ENCODE measurements at places on chromosomes 1 and 21. TPM values are rescaled to one million over a fixed set of nuclear protein-coding genes. Genes with fewer than 3 reads are reported as not detected.
A peak's percentile ranks its signal among the peaks of the same experiment; 100 is the strongest.

The SPRR2A gene
- not detected for total RNA-seq

The FCER1G gene
- not detected for total RNA-seq

The PGBD5 gene
- 26.9 TPM for total RNA-seq

The TSPEAR gene
- total RNA-seq, result not detected

The NPHS2 gene
- not detected for total RNA-seq

The GPR161 gene
- 8.4 TPM for total RNA-seq

The AGT gene
- 31.7 TPM for total RNA-seq

The TRAPPC3 gene
- total RNA-seq, result 93.9 TPM

DNA sequence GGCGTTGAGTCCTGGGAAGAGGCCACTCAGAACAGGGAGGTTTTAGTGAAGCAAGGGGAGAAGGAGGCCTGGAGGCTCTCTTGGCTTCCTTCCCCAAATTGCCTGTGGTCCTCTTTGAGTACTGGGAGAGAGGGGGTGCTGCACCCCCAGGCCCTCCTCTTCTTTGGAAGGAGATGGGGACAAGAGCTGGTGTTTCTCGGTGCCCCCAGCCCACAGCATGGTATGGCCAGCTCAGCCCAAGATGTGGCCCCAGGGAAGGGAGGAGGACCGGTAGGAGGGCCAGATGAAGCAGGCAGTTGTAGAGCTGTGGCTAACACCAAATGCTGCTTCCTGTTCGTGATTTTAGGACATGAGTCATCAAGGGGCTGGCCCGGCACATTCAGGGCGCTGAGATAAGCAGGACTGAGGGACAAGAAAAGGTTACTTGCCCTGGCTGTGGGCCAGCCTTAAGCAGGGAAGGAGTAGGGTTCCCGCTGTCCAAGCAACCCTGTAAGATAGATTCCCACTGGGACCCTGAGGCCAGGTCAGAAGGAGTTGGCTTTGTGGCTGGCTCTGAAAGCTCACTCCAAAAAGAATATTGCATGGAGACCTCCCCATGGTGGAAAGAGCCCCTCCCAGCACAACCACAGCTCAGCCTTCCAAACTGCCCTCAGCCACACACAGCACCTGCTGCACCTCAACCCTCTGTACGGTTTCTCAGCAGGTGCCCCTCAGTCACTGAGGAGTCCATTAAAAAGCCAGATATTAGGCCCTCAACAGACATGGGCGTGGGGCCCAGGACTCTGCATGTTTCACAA lies 4.9 kb upstream of the TNFRSF1B start:
- DNase-seq, result peak; percentile 93

GRCh38 chr1:61028136-61028535 lies 54.2 kb upstream of the NFIA start:
- DNase-seq, result no peak

- DNase-seq, result no peak
These were observed 16.6 kb upstream of the EXOSC10 start for GRCh38 chr1:11116318-11116717.

- no peak for DNase-seq
These were observed 69.9 kb downstream of the PGBD5 start for GRCh38 chr1:230356190-230356589.

GRCh38 chr1:206748348-206749030 lies 22.1 kb upstream of the IL19 start:
- no peak for DNase-seq

DNA sequence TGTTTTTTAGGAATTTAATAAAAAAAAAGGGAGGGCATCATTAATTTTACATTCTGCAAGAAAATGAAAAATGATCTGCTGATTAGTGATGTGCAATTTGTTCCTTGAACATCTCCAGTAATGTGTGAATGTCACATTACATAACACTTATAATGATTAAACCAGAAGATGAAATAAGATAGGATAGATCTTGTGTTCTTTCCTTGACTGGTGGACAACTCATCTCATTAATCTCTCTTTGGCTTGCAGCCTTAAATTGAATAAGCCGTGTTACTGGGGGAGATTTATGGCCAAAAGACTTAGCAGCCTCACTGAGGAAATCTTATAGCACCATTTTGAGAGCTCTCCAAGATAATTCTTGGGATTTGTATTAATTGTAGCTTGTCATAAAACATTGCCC lies 217.2 kb downstream of the ST6GALNAC3 start:
- no peak for DNase-seq

- peak; percentile 45 for DNase-seq
These were observed 36.3 kb upstream of the PAXBP1 start for GRCh38 chr21:32807717-32808380.

DNA sequence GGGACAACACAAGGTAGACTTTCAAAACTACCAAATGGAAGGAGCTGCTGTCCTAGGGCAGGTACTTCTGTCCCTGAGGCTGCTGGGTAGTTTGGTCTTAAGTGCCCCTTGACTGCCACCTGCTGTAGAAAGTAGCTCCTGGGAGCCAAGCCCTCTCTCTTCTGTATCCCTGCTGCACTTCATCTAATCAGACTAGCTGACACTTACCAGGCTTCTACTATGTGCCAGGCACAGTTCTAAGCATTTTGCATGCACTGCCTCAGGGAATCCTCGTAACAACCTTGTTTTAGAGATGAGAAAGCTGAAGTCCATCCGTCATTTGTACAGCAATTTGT lies 15.9 kb upstream of the SRSF4 start:
- peak; percentile 30 for DNase-seq

GRCh38 chr21:42580076-42580792 lies 66.6 kb downstream of the SLC37A1 start:
- no peak for DNase-seq

DNA sequence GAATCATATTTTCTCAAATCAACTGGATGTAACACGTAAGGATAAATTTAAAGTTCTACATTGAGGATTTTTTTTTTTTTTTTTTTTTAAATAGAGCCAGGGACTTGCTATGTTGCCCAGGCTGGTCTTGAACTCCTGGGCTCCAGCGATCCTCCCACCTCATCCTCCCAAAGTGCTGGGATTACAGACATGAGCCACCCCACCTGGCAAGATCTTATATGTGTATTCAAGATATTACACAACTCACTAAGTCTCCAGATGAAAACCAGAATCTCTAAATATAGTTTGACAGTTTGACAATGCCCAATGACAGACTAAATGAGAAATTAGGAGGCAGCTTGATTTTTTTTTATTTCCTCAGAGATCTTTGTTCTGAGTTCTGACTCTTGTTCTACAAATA lies 6.8 kb downstream of the YY1AP1 start:
- DNase-seq, result no peak

- DNase-seq, result no peak
These were observed 456.1 kb downstream of the AJAP1 start for GRCh38 chr1:5110508-5110907.

DNA sequence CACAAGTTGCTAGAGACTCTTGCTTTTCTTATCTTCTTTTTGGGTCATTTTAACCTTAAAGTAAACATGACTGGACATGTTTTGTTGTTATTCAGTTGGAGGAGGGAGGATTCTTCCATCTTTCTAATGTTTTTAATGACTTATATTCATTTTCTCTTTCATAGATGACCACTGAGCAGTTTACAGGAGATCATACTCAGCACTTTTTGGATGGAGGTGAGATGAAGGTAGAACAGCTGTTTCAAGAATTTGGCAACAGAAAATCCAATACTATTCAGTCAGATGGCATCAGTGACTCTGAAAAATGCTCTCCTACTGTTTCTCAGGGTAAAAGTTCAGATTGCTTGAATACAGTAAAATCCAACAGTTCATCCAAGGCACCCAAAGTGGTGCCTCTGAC lies 11.9 kb downstream of the DYRK3 start:
- no peak for DNase-seq

DNA sequence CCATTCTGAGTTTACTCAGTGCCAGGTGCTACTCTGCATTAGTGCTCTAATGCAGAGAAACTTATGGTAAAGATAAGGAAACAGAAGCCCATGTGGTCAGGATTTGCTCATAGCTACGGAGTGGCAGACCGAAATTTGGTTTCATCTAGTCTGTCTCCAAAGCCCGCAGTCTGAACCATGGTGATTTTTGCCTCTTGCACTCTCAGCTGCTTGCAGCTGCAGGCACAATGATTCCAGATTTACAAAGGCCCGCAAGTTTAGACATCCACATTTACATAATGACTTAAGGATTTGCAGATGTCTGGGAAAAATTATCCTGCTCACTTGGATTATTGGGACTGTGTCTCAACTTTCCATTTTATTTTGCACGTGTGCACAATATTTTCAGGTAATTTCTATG lies 161.3 kb upstream of the KCNJ6 start:
- no peak for DNase-seq

- DNase-seq, result no peak
These were observed 238.1 kb upstream of the VAMP3 start for GRCh38 chr1:7533006-7533405.

Data from myocyte (in vitro differentiated cells).